ENCODE measurements at places on chromosomes 7 and 10.

DNA sequence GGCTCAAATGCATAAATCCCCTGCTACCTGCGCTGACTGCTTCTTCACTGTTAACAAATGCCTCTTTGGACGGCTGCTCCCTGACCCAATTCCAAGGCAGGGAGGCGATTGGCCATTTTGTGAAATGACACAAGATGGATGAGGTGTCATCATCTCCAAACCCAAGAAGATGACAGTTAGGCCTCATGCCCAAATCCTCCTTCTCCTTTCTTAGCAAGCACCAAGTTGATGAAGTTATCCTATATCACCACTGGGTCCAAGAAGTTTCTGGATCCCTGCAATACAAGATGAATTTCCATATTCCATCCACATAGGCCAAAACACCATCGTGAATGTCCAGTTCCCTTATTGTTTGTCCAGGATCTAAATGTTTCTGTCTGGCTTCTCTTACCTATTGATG is 98.5 kb upstream of the RAB11FIP2 start:
- DNase-seq, result no peak

DNA sequence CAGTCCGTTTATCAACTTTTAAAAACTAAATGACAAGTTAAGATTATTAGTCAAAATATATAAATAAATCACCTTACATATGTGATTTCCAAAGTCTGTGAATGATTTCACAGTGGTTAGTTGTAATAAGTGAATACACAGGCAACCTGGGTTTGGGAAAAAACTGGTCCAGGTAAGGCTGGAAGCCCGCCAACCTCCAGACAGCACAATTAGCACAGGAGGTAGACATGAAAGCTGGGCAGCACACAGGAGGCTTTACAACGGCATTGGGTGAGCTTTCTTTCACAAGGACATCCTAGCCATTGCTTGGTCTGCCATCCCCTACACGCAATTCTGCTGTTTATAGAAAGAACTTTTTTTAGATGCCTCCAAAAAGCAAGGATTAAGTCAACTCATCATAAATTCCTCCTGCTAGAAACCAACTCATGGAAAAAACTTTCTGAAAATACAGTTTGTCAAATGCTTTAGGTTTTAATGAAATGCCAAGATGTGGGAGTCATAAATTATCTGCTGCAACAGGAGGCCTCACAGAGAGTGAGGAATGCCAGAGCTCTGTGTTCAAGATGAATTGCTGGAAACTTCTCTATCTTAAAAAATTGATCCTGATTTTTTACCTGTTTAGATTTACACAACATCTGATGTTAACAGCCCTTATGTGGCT is 346.8 kb upstream of the NFE2L3 start:
- no peak for DNase-seq

- DNase-seq, result peak; percentile 68
These were observed 727 bp downstream of the ATRNL1 start for GRCh38 chr10:115093776-115094408.

- no peak for DNase-seq
These were observed 75.4 kb upstream of the PPP1R3C start for GRCh38 chr10:91708174-91708861.

GRCh38 chr7:8117195-8117594 is 144.8 kb downstream of the ICA1 start:
- no peak for DNase-seq

- DNase-seq, result no peak
These were observed 866 bp upstream of the SFMBT2 start for GRCh38 chr10:7411671-7412128.

DNA sequence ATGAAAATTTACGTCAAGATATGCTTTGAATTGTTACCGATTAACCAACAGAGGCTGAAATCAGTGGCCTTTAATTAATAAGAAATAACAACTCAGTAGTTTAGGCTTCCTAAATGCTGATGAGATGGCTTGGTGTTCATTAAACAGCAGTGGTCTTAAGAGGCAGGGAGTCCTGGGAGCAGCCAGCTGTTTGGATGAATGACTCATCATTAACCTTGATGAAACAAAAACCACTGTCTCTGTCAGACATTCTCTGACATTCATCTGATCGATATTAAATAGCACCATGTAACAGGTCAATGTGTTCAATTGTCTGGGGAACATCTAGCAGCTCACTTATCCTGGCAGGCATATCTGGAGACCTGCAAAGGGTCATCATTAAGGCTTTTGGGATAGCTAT is 234.2 kb upstream of the LRRN3 start:
- DNase-seq, result no peak

- no peak for DNase-seq
These were observed 48.8 kb downstream of the SEMA3C start for GRCh38 chr7:80869821-80870751.

DNA sequence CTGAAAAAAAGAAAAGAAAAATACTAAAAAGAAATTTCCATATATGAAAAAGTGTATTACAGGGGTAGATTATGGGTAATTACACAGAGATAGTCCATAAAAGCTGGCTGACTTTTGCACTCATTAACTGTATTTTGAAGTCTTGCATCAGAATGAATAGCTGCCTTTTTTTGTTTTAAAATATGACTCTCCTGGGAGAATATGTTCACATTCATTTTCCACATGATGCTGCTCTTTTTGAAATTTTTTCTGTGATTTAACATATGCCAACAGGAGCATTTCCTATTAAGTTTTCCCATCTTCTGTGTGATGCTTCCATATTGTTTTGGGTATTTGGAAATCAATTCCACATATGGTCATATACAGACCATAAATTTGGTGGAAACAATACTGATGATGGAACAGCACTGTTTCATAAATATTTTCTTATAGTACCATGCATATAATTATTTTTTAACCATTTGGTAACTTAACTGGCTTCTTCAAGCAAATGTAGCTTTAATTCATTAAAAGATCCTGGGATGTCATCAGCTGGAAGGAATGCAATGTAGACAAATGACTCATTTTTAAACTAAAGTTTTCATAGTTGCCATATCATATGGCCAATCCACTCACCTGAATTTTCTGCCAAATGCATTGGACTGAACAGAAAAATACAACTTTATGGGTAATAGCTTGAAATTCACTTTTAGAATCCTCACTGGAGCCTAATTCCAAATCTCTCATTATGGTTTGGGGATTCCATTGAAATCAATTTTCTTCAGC is 313.9 kb upstream of the GLI3 start:
- DNase-seq, result no peak

DNA sequence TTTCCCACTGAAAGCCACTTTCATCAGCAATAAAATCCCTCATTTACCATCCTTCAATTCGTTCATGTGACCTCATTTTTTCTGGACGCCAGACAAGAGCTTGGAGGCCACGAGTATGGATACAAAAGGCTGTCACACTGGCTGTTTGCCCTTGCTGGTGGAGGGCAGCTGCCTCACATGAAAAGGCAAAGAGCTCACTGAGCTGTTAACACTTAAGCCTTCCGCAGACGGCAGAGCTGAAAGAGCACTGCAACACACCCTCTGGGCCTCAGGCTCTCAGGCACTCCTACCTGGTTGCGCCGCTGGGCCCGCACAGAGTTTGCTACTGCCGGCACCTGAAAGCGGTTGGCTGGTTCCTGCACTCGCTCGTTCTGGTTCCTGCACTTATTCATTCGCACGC is 193.5 kb downstream of the CFTR start:
- DNase-seq, result peak; percentile 37

DNA sequence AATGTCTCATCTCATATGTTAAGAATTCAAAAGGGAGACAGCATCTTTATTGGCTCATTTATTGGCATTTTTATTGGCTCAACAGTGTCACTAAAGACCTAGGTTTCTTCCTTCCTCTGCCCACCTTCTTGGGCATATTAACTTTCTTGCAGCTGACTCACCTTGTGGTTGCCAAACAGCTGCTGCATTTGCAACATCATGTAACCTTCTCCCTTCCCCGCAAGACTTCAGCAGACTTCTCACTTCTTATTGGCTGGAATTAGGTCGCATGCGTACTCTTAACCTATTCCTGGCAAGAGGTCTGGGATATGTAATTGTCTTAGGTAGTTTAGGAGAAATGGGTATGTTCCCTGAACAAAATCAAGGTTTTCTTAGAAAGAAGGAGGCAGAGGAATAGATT is 263.2 kb downstream of the POU6F2 start:
- no peak for DNase-seq

GRCh38 chr10:32234471-32234870 is 112.5 kb downstream of the EPC1 start:
- DNase-seq, result no peak

GRCh38 chr7:7790041-7790741 is 71.8 kb upstream of the RPA3 start:
- DNase-seq, result no peak

- peak; percentile 52 for DNase-seq
These were observed 770 bp downstream of the PLXNA4 start for GRCh38 chr7:132575419-132575981.

GRCh38 chr10:116098411-116099022 is 174.5 kb downstream of the GFRA1 start:
- no peak for DNase-seq

DNA sequence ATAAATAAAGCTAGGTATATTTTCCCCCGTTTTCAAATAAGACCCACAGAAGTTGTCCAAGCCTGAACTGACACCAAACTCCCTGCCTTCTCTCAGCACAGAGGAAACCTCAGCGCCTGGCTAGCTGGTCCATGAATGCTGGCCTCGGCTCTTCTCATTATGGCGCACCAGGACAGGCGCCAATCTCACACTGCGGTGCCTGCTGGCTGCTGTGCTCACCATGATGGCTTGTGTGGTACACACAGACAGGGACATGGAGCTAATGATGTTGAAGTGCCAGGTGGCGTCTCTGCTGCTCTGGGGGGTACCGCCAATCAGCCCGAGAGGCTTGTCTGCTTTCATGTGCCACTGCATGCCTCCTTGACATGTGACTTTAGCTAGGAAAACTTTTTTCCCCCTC is 43.2 kb upstream of the USP6NL start:
- no peak for DNase-seq

- no peak for DNase-seq
These were observed 32.7 kb downstream of the ADAP1 start for GRCh38 chr7:921581-922333.

- no peak for DNase-seq
These were observed 5.5 kb downstream of the GIMAP6 start for GRCh38 chr7:150626696-150627095.

DNA sequence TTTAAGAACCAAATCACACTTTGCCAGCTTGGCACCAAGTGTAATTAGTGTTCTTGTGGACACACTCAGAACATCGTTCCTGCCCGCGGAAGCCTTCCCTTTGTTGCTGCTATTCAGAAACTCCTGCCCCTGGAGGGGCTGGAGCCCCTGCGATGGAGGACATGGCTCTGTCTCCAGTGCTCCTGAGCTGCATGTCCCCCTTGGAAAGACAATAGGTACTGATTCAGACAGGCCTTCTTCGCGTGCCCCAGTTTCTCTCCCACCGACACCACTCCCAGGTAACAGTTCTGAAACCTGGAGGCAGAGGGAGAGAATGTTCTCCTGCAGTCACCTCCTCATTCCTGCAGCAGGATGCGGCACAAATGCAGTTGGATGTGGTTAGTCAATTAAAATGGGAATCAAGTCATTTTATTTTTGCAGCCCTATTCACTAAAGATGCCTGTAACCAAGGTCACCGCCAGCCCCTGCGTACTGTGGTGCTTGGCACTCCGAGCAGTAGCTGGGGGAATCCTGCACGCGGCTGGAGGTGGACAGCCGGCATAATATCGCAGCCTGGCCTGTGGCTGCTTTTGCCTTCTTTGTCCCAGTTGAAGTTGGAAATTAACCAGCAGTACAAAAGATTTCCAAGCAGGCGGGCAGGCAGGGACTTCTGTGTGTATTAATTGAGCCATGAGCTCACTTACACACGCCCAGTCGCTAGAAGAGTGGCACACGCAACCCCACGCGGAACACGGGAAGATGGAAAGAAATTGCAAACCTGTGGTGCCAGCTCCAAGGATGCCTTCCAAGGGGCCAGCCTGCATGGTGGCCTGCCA is 205.7 kb downstream of the EBF3 start:
- no peak for DNase-seq

GRCh38 chr10:102645741-102646609 is 1.7 kb downstream of the TRIM8 start:
- DNase-seq, result no peak

DNA sequence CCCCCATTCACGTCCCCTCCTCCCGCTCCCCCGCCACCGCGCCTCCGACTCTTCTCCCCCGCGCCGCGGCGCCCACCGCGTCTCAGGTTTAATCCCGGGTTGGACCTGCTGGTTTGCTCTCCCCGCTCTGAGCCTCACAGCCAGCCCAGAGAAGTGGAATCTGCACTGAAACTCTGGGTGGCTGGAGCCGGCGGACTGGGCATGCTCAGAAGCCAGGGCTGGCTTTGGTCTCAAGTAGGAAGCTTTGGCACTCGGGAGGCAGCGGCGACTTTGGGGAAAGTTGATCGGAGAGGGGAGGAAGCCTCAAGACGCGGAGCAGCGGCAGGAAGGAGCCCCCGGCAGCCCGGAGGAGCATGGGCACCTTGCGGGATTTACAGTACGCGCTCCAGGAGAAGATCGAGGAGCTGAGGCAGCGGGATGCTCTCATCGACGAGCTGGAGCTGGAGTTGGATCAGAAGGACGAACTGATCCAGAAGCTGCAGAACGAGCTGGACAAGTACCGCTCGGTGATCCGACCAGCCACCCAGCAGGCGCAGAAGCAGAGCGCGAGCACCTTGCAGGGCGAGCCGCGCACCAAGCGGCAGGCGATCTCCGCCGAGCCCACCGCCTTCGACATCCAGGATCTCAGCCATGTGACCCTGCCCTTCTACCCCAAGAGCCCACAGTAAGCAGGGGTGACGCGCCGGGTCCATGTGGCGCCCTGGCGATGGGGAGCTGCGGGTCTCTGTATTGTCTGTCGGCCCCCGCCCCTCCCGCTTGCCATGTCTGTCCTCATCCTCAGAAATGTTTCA is at the start of gene PRKG1:
Gene PRKG1 (plus strand): TSS at position 250 of the 791 bp plus-strand sequence.
- DNase-seq, result peak; percentile 80

- DNase-seq, result no peak
These were observed 43.7 kb downstream of the PPP1R3C start for GRCh38 chr10:91589015-91589657.

- DNase-seq, result no peak
These were observed 74.3 kb downstream of the PTN start for GRCh38 chr7:137269240-137269639.

- DNase-seq, result no peak
These were observed 28.1 kb downstream of the SMNDC1 start for GRCh38 chr10:110276603-110277002.

DNA sequence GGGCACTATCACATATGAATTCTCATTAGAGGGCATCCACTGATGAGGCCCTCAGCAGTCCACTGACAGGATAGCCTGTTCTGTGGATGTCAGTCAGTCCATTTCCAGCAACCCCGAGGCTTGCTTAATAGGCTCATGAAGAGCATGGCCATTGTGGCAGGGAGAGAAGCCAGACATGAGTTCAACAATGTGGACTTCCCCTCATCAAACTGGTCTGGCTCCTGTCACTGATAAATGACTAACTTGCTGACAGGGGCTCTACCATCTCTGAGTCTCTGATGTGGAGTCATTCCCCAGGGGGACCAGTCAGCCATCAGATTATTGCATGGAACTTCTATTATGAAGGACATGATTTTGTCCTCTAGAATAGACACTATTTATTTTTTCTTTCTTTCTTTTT is 19.8 kb upstream of the TRIL start:
- no peak for DNase-seq

- DNase-seq, result peak; percentile 14
These were observed 983 bp downstream of the TNRC18 start for GRCh38 chr7:5422396-5423305.

- no peak for DNase-seq
These were observed 11.3 kb upstream of the SGPL1 start for GRCh38 chr10:70804421-70804808.
